ENCODE measurements at places on chromosomes 5 and 9.
A peak's percentile ranks its signal among the peaks of the same experiment; 100 is the strongest.

GRCh38 chr9:98504298-98505282 is 204.1 kb downstream of the GABBR2 start:
- DNase-seq = no peak

GRCh38 chr9:6024035-6024554 is 8.7 kb upstream of the RANBP6 start:
- no peak for DNase-seq

GRCh38 chr9:112795921-112796320 is 45.4 kb downstream of the SNX30 start:
- no peak for DNase-seq

GRCh38 chr5:64666078-64666477 is 24.2 kb upstream of the SHISAL2B start:
- peak; percentile 29 for DNase-seq

DNA sequence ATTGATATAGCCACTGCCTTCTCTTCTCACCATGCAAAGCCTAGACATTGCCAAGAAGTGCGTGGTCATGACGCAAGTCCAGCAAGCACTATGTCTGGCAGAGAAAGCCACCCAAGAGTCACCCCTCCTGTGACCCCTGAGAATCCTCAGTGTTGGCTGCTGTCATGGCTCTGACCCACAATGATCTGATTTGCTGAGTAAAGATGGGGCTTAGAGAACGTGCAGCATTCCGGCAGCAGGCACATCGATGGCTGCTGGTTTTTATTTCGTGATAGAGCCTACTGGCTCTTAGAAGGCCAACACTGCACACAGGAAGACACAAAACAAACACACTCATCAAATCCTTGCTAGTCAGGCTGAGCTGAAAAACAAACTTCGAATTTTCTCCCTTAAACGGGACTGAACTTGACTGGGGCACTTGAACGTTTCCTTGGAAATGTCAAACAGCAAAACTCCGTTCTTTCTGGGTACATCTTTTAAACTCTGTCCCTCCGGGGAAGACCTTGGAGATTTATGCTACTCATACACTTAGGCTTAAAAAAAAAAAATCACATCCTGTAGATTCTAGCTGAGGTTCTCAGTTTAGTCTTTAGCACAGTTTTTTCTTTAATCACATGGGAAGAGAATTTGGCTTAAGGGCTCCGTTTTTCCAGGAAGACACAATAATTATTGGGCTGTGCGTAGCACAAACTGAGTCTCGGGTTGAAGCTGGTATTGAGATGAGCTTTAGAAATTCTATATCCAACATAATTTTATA is 88.2 kb upstream of the BASP1 start:
- no peak for DNase-seq

- no peak for DNase-seq
Observed at GRCh38 chr5:66881480-66882161, 285.4 kb downstream of the MAST4 start.

- no peak for DNase-seq
Observed at GRCh38 chr5:140569197-140569596, 4.6 kb downstream of the SLC35A4 start.

GRCh38 chr5:143302341-143303045 is 101.0 kb downstream of the NR3C1 start:
- DNase-seq = no peak

GRCh38 chr5:95791751-95792150 is 30.8 kb downstream of the GLRX start:
- no peak for DNase-seq

- DNase-seq = no peak
Observed at GRCh38 chr9:71814226-71814625, 45.9 kb upstream of the CEMIP2 start.

GRCh38 chr9:86903734-86904085 is 43.6 kb downstream of the GAS1 start:
- no peak for DNase-seq

GRCh38 chr5:80707645-80708044 is 52.9 kb upstream of the DHFR start:
- DNase-seq = no peak

DNA sequence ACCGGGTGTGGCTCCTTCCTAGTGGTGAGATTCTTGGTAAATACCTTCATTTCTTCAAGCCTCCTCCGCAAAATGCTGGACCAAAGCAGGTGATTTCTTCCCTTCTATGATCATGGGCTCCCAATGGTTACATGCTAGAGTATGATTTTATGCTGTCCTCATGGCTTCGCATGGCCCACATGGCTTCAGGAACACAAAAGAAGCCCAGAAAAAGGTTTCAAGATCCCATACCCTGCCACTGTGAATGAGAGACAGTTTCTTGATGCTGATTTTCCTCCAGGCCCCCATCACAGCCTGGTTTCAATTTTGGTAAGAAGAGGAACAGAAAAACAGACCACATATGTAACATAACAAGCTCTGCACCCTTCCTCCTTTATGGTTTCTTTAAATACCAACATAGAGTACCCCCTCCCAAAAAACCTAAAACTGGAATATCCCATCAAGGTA is 2.4 kb upstream of the RXFP3 start:
- no peak for DNase-seq

DNA sequence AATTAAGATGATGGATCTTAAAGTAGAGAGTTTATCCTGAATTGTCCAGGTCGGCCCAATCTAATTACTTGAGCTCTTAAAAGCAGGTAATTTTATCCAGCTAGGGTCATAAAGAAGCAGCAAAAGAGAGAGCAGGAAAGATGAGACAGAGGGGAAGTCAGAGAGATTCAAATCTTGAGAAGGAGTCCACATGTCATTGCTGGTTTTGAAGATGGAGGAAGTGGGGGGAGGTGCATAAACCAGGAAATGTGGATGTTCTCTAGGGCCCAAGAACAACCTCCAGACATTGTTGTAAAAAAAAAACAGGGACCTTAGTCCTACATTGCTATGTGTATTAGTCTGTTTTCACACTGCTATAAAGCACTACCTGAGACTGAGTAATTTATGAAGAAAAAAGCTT is 66.4 kb downstream of the SLCO4C1 start:
- DNase-seq = no peak

DNA sequence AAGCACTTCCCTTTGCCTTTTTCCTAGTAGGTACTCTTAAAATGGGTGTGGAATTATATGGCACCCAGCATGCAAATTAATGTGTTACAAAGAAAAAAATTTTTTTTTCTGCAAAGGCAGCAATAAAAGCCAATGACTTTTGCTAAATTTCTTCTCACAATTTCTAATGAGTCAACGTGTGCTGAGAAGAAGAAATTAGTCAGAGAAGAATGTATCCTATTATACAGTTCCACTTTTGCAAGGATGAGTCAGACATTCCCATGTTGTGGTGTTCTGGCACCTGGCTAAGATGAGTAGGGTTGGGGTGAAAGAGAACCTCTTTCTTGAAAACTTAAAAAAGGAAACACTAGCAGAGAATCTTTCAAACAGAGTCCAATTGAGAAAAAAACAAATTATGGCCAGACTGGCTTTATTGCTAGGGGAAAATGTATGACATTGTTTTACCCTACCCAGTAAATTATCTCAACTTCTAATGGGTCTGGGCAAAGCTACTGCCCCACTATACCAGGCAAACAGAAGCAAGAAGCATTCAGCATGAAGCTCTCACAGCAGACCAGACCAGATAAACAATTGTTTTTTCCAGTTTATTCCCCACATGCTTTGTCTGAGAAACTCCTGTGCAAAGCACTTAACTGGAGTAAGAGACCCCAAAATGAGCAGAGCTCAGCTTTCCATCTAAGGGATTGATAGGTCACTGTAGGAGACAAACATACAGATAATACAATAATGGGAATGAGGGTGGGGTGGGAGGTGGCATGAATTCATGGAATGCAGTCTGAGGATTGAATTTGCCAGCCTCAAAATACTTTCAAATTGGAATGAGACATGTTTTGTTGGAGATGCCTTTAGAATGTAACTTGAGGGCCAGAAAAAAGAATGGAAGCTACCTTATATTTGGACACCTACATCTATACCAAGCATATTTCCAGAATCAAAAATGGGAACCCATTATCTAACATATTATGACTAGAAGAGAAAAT is 220.8 kb upstream of the RFX3 start:
- DNase-seq = peak; percentile 41

DNA sequence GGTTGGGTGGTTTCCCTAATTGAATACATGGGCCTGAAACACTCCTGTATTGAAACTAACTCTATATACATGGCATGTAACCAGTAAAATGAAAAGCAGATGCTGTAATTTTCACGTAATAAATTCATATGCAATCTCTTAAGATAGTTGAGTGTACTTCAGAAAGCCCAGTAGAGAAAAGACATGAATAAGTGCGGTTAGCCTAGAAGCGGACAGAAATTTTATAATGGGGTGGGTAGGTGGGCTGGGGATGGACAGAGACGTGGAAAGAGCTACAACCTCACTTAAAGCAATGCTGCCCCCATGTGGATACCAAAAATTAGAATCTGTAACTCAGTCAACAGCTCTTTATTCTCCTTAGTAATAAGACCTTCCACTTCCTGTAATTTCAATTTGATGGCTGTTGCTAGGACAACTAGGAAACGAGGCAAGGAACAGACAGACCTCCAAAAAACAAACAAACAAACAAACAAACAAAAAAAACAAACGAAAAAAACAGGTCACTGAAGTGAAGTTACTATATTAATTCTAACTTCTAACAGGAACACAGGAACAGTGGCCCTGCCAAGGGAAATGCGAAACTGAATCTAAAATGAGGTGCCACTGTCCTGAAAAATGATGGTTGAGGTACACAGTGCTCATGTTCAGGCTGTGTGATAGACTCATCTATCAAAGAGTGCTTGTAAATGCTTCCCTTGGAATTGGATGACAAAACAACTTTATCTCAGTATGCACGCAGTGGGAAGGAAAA is 103.4 kb upstream of the GNA14 start:
- DNase-seq = peak; percentile 26

- no peak for DNase-seq
Observed at GRCh38 chr9:127525401-127526188, 74.3 kb downstream of the LRSAM1 start.

DNA sequence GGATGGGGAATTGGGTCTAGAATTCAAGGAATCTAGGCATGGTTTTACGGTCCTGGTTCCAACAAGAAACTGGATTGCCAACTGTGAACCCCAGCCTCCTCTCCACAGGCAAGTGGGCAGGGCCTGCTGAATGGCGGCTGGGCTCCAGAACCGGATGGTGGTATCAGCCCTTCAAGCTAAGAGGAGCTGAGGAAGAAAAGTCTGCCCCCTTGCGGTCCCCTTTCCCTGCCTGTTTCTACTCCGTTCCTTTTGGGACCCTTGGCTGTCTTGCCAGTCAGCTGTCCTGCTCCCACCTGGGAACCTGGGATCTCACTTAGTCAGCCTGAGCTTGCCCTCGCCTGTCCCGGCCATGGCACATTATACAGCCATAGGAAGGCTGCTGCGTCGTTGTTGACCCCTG is 234.4 kb upstream of the DAPK1 start:
- DNase-seq = no peak

- no peak for DNase-seq
Observed at GRCh38 chr5:1515921-1516571, 7.7 kb downstream of the LPCAT1 start.

DNA sequence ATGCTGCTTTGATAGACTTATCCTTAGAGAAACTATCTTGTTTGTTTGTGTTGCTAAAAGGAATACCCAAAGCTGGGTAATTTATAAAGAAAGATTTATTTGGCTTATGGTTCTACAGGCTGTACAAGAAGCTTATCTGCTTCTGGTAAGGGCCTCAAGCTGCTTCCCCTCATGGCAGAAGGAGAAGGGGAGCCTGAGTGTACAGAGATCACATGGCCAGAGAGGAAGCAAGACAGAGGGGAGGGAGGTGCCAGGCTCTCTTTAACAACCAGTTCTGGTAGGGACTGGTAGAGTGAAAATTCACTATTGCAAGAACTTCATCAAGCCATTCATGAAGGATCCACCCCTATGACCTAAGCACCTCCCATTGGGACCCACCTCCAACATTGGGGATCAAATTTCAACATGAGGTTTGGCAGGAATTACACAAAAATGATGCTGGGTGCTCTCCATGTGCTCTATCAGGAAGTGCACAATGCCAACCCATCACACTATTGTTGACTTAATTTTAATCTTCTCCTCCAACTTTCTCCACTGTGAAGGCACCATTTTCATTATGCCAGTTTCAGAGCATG is 115.1 kb upstream of the SHB start:
- no peak for DNase-seq

- no peak for DNase-seq
Observed at GRCh38 chr5:18888821-18889220, 1099.2 kb downstream of the CDH18 start.

DNA sequence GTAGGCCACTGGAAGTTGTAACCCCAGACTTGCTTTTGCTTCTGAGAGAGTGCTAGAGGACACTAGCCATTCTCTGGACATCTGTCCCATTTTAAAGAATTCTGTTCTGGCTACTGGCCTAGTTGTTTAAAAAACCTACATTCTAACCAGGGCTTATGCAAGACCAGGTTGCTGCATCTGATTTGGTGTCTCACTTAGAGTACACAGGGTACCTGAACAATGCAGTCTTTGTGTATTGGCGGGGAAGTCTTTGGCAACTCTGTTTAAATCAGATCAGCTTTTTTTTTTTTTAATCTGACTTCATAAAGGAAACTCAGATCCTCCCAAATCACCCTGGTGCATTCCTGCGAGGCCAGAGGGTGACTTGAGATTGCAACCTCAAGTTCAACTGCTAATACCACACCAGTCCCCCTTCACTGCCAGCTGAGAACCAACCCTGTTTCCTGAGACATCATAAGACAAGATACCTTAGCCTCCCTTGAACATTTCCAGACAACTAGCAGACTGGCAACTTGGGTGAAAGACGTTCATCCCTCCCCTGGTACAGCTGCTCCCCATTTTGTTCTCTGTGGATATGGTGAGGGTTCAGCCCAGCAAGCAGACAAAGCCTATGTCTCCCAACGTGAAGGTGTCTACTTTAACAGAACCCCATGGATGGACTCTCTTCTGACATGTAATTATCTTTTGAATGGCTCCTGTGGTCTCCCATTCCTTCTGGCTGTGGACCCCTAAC is 27.0 kb downstream of the SKP1 start:
- DNase-seq = no peak

GRCh38 chr9:16743375-16743774 is 127.1 kb downstream of the BNC2 start:
- DNase-seq = no peak

GRCh38 chr5:17275289-17276158 is 58.1 kb downstream of the BASP1 start:
- no peak for DNase-seq

DNA sequence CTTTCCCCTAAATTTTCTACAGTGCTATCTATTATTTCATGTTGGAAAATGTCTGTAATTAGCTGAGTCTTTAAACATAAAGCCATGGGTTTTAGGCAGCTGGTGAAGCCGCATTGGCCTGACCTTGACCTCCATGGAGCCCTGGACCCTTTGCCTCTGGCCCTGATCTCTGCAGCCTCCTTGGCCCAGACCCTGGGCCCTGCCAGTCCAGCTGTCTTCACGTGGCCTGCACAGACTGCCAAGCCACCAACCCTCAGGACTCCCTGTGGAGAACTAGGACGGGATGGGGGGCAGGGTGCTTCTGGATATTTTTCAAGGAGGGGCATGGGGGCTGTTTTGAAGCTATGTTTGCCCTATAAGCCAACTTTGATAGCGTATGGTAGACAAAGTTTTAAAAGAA is 29.8 kb upstream of the PPARGC1B start:
- no peak for DNase-seq

- no peak for DNase-seq
Observed at GRCh38 chr5:153718713-153719112, 228.2 kb downstream of the GRIA1 start.

GRCh38 chr9:127035423-127035822 is 87.0 kb downstream of the ANGPTL2 start:
- no peak for DNase-seq
